Naive thymus-derived CD4-positive, alpha-beta T cell (primary cell): ENCODE measurements at places on chromosomes 3 and 15.

DNA sequence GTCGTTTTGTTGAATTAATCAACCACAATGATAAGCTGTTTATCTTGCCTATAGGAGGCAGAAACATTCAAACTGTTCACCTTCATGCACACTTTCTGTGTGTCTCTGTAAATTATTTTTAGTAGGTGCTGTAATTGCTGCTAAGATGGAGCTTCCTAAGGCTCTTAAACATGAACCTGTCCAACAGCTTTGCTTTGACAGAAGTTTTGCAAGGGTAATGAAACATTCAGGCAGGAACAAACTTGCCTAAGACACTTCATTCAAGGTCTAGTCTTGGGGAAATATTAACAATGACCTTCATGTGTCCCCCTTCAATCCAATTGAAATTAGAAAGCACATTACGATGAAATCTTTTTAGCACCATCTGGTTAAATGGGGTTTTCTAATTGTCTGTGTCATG lies 156.1 kb downstream of the DIPK2A start:
- no peak for DNase-seq

GRCh38 chr3:169634618-169635236 lies 28.8 kb downstream of the MECOM start:
- peak; percentile 60 for DNase-seq

GRCh38 chr3:179020112-179020511 lies 51.5 kb downstream of the ZMAT3 start:
- DNase-seq, result no peak

DNA sequence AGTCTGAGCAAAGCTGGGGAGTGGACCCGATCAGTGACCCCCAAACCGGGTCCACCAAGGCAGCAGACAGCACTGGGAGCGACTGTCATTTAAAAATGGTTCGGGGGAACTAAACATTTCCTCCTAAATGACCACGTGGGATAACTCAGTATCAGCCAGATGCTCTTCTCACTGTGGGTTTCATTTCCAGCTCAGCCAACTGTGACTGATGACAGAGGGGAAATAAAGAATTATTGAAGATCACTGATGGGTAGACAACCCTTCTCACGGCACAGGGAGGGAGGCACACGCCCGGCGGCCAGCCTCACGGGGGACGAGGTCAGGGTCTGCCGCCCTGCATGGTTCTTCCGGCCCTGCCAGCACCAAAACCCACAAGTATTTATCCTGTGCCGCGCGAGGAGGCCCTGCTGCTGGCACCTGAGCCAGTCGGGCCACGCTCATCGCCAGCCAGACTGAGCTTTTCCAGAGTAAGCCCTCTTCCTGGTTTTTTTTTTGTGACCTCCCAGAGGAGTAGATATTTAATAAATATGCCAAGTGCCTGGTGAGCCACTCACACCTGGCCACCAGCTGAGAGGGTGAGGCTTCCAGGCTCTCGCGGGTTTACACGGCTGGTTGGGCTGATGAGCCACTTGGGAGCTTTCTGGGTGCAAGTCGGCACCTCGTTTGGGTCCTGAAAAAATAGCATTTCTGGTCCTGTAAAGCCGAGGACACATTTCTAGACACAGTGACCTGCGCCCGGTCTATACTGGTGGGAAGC lies 6.2 kb downstream of the MELTF start:
- DNase-seq, result no peak

- DNase-seq, result no peak
Observed at GRCh38 chr15:58330741-58331559, 100.8 kb upstream of the LIPC start.

GRCh38 chr3:50325497-50326181 lies 2.4 kb downstream of the TUSC2 start:
- no peak for DNase-seq

GRCh38 chr3:17217588-17217987 lies 332.8 kb downstream of the PLCL2 start:
- DNase-seq, result no peak
